ENCODE measurements at places on chromosomes 3 and 15.

GRCh38 chr3:12479919-12480427, 4.3 kb upstream of the TSEN2 start:
- no peak for DNase-seq

DNA sequence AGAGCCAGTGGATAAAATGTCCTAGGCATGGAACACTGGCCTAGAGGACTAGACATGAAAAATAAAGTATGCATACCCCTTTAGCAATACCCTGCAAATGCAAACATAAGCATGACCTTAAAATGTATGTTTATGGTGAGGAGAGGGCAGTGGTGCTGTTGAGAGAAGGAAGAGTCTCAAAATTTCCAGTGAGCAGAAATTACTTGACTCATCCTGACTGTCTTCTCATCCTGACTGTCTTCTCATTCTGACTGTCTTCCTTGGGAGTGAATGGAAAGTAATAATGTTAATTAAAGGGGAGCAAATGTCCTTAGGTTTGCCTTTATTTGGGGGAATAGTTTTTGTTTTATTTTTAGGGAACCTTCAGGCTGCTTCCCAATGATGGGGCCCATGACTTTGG, 121.5 kb upstream of the GALNT15 start:
- DNase-seq, result no peak

GRCh38 chr3:130462089-130462488, 54.9 kb upstream of the COL6A6 start:
- DNase-seq, result no peak

- no peak for DNase-seq
Observed at GRCh38 chr15:28271697-28272260, 50.2 kb downstream of the HERC2 start.

DNA sequence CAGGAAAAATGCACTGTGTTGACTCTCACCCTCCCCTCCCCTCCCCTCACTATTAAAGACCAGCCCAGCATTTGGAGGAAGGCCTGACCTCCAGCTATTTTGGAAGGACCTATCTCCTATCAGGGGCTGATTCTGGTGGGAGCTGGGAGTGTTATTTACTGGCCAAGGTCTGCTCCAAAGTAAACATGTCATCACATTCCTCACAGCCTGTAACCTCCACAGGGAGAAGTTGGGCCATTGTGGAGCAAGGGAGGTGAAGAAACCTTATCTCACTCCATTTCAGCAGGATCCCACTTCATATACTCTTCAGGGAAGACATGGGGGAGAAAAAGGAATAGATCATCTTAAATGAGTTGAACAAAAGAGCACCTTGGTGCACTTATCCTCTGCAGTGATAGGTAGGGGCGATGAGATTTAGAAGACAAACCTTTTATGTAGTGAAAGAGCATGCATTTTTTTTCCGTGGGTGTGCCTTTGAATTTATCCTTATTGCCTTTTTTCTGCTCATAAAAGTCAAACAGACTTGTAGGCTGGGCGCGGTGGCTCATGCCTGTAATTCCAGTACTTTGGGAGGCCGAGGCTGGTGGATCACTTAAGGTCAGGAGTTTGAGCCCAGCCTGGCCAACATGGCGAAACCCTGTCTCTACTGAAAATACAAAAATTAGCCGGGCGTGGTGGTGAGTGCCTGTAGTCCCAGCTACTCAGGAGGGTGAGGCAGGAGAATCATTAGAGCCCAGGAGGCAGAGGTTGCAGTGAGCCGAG, 15.6 kb upstream of the FLNB start:
- DNase-seq, result no peak

- no peak for DNase-seq
Observed at GRCh38 chr3:104908761-104909160, 457.9 kb upstream of the ALCAM start.

GRCh38 chr15:89760303-89761008, 9.4 kb upstream of the MESP1 start:
- peak; percentile 36 for DNase-seq

- no peak for DNase-seq
Observed at GRCh38 chr3:46565077-46565476, 1.0 kb downstream of the LRRC2 start.

- no peak for DNase-seq
Observed at GRCh38 chr3:178386880-178387279, 149.4 kb upstream of the KCNMB2 start.

GRCh38 chr3:126912027-126912422, 70.9 kb upstream of the PLXNA1 start:
- no peak for DNase-seq

DNA sequence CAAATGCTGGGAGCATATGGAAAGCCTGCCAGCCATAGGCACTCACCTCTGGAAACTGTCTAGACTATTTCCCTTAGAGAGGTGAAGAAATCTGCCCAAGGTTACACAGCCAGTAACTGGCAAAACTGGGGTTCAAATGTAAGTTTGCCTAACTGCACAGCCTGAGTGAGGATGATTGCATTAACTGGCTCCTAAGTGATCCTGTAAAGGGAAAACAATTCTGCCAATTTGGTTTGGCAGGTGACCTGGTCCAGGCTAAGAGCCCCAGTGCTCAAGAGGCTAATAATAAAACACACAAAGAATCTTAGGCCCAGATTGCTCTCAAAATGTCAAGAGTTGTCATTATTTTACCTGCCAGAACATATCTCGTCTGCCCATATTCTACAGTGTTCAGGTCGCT, 43.9 kb upstream of the SPRED1 start:
- no peak for DNase-seq

- DNase-seq, result no peak
Observed at GRCh38 chr3:142228964-142229363, 3.6 kb upstream of the GK5 start.

DNA sequence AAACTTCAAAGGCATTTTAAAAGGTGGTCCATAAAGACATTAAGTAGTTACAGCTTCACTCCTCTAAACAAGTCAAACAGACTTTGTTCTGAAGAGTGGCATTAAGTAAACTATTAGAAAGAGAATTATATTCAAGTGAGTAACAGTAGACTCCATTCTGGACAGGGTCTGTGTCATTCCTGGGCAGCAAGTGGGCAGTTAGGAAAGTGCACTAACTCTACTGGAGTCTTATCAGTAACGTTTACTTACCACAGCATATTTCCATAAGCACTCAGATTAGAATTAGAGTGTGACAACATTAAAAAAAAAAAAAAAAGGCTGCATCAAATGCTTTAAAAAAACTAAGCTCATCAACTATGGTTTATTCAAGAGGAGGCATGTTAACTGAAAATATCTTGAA, 10.6 kb downstream of the UBR1 start:
- DNase-seq, result no peak

GRCh38 chr3:141094790-141095545, 43.8 kb downstream of the SPSB4 start:
- DNase-seq, result no peak

DNA sequence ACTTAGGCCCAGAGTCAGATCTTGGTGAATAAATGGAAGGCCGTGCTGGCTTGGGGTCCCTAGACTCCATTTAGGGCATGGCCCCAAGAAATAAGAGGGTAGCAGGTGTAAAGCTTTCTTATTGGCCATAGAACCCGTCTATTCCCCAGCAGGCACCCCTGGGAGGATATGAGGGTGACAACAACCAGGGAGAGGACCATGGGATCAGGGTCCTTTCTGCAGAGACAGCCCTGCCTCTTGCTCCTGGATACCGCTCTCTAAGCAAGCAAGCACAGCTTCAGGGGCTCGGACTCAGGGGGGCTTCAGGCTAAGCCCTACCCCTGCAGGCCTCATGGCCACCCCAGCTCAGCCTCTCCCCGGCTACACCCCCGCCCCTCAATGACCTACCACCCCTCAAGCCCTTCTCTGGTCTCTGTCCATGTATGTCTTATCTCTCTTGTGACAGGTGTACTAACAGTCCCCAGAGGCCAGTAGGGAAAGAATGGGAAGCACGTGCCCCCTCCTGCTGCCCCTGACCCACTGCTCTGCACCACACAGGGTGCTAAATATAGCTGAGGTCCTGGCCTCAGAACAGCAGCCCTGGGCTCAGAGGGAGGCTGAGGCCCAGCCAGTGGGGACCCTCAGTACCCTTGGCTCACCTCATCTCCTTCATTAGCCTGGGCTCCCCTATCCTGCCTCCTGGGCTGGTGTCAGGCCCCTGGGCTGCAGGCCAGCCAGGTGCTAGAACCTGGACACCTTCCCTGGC, 1.9 kb downstream of the XIRP1 start:
- DNase-seq, result no peak

GRCh38 chr15:47244361-47244760, 472.9 kb upstream of the SEMA6D start:
- DNase-seq, result no peak

DNA sequence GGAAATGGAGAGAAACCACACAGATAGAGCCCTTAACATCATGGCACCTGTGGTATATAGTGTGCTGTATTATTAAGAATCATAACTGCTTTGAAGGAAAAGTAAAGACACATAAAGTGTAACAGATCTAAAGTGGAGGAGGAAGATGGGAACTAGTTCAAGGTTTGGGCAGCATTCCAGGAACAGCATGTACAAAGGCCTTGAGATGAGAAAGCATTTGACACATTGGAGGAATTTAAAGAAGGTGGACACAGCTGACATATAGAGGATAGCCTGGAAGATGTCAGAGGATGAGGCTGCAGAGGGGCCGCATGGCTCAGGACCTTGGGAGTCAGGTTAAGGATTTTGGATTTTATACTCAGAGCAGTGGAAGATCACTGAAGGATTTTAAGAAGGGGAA, 39.0 kb downstream of the LRTM1 start:
- no peak for DNase-seq

GRCh38 chr15:52241489-52241888, 50.3 kb upstream of the GNB5 start:
- DNase-seq, result no peak

GRCh38 chr3:52022323-52023100, 26.8 kb upstream of the RPL29 start:
- no peak for DNase-seq
